Stimulated activated CD4-positive, alpha-beta T cell treated with anti-CD3 and anti-CD28 coated beads, Interleukin-15, amount 100 ng/mL, for 1 hour (primary cell): ENCODE measurements at places on chromosomes 3 and 15.
A peak's percentile ranks its signal among the peaks of the same experiment; 100 is the strongest.

DNA sequence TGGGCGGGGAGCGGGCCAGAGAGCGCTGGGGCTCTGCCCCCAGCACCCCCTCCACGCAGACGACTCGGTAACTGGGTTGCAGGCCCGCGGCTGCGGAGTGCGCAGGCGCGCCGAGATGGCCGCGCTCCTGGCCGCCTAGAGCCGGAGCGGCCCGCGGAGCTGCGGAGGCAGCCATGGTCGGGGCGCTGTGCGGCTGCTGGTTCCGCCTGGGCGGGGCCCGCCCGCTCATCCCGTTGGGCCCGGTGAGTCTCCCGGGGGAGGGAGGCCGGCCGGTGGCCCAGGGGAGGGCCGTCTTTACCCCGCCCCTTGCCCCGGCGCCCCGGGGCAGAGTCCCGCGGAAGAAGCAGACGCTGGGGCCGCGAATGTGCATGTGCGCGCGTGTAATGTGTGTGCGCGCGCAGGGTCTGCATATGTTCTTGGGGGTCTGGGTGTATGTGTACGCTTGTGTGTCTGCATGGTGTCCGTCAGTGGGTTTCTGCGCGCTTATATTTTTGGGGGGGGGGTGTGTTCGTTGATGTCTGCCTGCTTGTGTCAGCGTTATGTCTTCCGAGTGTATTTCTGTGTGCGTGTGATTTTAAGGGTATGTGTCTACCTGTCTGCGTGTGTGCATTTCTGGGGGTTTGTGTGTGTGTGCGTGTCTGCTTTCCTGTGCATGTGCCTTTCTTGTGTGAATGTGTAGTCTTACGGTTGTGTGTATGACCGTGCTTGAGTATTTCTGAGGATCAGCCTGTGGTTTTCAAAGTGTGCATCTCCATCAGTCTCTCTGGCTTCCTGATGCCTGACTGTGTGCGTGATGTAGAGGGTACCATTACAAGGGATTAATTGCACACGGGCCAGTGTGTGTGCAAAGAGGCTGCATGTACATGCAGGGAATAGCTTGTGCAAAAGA lies at the start of gene ABHD14A:
ABHD14A (plus strand) TSS at position 102 of the 889 bp plus-strand sequence; CDS start at position 174, 72 bp downstream.
- peak; percentile 53 for DNase-seq

DNA sequence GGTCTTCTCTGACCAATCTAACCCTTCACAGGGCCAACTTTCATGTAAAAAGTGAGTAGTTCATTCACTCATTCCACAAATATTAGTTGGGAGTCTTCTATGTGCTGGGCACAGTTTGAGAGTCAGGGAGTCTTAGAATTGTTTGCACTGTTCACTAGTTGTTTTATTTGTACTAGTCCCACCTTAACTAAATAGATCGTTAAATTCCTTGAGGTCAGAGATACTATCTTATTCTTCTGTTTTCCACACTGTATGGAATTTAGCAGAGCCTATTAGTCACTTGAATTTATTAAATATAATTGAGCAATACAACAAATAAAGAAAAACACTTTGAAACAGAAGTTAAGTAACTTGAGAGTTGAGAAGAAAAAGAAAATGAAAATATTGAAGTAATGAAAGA lies 40.8 kb upstream of the SPTSSB start:
- DNase-seq: no peak

DNA sequence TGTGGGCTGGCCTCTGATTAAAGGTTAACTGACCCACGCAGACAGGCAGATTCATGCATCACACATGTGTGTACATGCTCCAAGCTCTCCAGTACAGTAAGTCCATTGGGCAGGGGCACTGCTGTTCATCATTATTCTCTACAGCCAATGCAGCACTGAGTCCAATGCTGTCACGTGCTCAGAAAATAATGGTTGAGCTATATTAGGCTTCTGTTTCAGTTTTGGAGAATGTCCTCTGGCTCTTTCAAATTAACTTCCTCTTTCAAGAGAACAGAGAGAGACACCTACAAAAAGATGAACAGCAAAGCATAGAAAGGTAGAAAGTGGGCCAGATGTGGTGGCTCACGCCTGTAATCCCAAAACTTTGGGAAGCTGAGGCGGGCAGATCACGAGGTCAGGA lies 202.6 kb downstream of the MEX3B start:
- DNase-seq: no peak

GRCh38 chr3:120407508-120408287 lies 43.1 kb downstream of the FSTL1 start:
- no peak for DNase-seq

- no peak for DNase-seq
Observed at GRCh38 chr15:79595306-79595705, 163.2 kb downstream of the MINAR1 start.
